Cerebellar cortex (tissue), 1 donor: ENCODE measurements at places on chromosomes 6 and 20.

- no peak for DNase-seq
Observed at GRCh38 chr6:169038691-169039090, 215.0 kb downstream of the THBS2 start.

DNA sequence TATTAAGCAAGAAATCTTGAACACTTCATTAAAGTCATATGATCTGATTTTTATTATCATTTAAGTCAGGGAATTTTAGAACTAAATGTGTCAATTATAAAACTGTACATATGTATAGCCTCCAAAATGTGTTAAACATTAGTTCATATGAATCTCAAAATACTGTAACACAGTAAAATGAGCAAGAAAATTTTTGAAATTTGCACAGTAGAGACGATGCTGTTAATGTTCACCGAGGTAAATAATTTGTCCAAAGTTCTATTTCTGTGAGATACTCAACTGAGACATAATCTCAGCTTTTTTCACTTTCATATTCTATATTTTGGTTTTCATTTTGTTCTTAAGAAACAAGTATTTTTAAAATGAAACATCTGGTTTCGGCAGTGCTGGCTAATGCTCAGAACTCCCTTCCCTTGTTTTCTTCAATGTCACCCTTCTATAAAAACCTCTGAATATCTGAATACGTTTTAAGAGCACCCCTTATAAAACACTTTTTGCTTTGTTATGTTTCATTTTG, 353.1 kb downstream of the LAMA2 start:
- DNase-seq, result no peak

GRCh38 chr6:56145616-56146015, 101.8 kb downstream of the COL21A1 start:
- no peak for DNase-seq

DNA sequence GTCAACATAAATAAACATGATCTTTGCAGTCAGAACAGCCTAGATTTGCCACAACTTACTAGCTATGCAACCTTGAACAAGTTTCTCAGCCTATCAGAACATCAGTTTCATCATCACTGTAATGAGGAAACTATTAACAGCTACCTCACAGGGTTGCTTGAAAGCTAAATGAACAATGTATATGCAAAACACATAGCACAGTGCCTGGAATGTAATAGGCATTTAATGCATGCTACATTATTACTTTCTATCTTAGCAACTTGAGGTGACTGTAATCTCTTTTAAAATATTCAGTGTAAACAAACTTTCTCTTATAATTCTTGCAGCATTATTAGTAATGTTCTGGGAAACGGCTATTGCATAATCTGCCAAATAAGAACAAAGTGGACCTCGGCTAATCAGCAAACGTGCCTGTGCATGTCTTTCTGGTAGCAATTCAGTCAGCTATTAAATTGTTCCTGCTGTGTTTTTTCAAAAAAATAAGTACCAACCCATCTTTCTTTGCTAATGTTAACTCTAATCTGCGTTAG, 61.5 kb downstream of the SYNE1 start:
- DNase-seq, result peak; percentile 70

- DNase-seq, result peak; percentile 57
Observed at GRCh38 chr6:20702366-20702765, 168.1 kb downstream of the CDKAL1 start.

DNA sequence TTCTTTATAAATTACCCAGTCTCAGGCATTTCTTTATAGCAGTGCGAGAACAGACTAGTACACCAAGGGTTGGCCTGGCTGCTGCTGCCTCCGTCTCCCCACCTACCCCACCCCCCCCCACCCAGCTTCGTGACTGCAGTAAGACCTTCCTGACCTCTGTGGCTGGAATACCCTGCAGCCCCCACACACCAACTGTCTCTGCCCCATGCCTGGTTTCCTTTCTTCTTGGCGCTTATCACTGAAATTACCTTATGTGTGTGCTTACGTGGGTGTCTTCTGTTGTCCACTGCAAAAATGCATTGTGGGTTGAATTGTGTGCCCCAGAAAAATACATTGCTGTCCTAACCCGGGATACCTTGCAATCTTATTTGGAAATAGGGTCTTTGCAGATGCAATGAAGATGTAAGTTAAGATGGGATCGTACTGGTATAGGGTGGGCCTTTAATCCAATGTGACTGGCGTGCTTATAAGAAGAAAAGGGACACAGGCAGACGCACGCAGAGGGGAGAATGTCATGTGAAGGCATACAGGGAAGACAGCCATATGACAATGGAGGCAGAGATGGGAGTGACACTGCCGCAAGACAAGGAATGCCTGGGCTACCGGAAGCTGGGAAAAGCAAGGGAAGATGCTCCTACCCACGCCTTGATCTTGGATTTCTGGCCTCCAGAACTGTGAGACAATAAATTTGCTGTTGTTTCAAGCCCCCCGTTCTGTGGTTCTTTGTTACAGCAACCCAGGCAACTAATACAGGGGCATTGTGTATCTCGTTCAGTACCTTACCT, 15.4 kb downstream of the SYNJ2 start:
- no peak for DNase-seq

- peak; percentile 63 for DNase-seq
Observed at GRCh38 chr20:53547664-53548239, 45.9 kb downstream of the ZNF217 start.

GRCh38 chr6:154583546-154584188, 73.2 kb upstream of the CNKSR3 start:
- DNase-seq, result no peak

- no peak for DNase-seq
Observed at GRCh38 chr20:58875541-58876134, 23.1 kb downstream of the GNAS start.

DNA sequence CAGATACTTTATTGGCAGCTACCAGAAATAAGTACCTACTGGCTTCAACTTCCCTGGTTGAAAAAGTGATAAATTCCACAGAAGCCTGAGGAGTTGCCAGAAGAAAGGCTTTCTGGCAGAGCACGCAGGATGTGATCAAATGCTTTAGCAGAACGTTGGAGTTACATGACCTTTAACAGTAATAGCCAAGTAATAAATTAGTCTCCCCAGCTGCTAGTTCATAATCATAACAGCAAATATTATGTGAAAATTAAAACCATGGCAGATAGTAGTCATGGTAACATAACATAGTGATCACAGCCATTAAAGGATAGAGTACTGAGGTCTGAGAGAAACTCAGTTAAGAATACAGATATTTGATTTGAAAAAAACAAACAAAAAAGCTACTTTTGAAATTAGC, 567.7 kb downstream of the ADGRB3 start:
- DNase-seq, result no peak

- no peak for DNase-seq
Observed at GRCh38 chr20:38447931-38448675, 13.0 kb upstream of the SNHG17 start.

DNA sequence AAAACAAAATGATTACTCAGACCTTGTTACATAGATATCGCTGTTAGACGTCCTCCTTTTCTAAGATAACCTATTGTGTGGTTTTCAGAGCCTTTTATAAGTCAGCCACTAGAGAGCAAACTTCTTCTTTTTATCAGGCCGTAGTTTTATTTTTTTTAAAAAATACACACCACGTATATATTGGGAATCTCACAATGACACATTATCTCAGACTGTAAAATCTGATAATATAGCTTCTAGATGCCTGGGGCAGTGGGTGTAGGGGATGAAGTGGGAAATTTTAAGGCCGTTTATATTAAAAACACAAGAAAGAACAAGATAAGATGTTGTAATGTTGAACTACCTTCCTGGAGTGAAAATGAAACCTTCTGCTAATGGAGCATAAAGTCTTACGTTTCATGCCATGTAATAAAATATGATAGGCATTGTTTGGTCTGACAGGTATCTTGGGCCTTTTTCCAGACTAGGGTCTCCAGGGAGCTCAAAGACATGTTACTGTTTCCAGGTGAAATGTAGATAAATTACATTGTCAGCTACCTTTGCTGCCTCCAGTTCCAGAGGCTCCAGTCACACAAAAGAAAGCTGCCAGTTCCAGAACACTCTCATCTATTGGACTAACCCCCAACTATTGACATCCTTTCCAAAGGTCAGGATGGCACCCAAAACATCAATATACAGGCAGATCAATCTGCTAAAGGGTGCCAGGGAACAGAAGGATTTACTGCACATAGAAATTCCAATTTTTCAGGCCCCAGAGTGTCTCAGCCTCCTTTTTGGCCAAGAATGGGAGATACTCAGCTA, 130.2 kb upstream of the AKIRIN2 start:
- peak; percentile 49 for DNase-seq

DNA sequence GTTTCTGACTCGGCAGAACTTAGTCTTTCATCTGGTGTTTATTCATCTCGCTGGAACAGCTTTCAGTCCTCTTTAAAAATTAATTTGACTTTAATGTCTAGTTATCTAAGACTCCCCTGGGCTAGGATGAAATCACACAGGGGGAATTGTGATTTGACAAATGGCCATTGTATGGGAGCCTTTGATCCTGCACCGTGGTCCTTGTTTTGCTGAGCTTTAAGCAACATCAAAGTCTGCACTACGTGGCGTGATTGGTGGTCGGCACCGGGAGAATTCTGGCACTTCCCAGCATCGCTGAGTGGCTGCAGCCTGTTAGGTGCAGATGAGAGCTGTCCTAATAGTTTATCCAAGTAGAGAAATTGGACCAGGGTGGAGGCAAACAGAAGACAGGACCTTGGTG, 146.9 kb downstream of the TBC1D7 start:
- DNase-seq, result no peak

- peak; percentile 50 for DNase-seq
Observed at GRCh38 chr20:50932016-50932485, 814 bp upstream of the ADNP start.

GRCh38 chr6:1162367-1163275, 149.3 kb upstream of the FOXQ1 start:
- DNase-seq, result no peak

DNA sequence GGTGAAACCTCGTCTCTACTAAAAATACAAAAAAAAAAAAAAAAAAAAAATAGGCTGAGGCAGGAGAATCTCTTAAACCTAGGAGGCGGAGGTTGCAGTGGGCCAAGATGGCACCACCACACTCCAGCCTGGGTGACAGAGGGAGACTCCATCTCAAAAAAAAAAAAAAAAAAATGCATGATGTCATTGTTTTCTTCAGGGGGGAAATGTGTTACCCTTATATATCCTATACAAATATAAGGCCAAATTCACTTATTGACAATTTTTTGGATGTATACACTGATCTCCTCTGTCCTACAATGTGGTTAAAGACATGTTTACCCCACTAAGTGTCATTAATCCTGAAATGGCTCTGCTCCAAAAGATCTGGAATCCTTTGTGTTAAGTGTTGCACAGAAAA, 73.1 kb downstream of the TPBG start:
- no peak for DNase-seq

- no peak for DNase-seq
Observed at GRCh38 chr20:4787069-4787468, 65.4 kb downstream of the PRND start.

GRCh38 chr20:33651562-33652048, 10.5 kb upstream of the C20orf144 start:
- no peak for DNase-seq

GRCh38 chr6:43020847-43021246, 576 bp upstream of the RRP36 start:
- peak; percentile 56 for DNase-seq

- peak; percentile 88 for DNase-seq
Observed at GRCh38 chr20:35166242-35166830, 5.5 kb upstream of the PROCR start.

DNA sequence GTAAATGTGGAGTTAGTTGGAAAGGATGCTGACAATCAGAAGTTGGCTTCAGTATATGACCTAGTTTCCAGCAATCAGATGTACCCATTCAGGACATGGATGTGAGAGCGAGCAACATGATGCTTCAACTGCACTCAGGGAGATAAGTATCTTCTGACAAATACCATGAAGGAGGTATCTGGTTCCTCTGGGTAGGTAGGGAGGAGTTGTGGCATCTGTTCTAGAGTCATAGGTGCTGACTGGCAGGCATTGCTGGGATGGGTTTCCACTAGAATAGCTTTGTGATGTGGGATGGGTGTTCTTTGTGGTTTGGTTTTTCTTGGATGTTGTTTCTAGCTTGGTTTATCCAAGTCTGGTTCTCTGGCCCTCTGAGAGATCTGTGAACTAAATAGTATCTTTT, 3.9 kb upstream of the REV3L start:
- no peak for DNase-seq

- no peak for DNase-seq
Observed at GRCh38 chr20:60559462-60559861, 601.2 kb downstream of the CDH26 start.

DNA sequence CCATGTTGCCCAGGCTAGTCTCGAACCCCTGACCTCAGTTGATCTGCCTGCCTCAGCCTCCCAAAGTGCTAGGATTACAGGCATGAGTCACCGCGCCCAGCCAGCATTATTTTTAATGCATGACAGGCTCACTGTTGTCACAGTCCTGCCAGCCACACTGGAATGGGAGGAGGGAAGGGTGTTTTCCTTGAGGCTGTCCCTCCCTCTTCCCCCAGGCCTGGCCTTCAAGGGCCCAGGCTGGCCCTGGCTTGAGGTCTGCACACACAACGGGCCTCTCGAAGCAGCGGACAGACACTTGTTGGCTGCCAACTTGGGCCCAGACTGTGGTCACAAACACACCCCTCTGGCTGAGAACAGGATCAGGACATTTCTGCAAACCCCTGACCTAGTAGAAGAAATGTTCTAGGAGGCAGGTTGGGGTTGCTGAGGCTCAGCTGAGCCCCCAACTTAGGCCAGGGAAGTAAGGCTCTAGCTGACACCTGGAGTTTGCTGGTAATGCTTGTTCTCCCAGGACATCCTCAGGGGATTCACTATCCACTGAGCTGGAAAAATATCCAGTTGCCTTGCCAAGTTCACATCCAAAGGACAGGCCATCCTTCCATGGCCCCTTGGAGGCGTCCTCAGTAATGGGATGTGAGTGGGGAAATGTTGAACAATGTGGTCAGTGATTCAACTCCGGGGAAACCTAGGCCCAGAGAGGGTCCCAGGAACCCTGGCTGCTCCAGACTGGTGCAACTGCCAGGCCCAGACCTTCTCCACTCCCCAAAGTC, 9.9 kb downstream of the SNTA1 start:
- DNase-seq, result no peak

DNA sequence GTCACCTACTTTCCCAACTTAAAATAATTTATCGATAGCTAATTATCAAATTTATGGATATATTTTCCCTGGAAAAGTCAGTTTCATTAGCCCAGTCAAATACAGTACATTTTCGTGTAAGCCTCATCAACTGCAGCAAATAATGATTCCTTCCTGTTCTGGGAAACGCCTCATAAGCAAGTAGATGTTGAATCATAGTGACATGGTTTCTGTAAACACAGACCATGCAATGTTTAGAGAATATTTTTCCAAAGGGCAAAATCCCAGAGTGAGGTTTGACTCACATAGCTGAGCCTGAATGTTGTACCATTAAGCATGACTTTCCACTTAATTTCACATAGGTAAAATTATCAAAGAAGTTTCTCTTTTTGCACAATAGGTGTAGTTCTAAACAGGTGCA, 16.7 kb upstream of the VNN1 start:
- no peak for DNase-seq

GRCh38 chr6:95629551-95629950, 52.2 kb downstream of the MANEA start:
- DNase-seq, result no peak

GRCh38 chr20:32887492-32887891, 28.8 kb downstream of the EFCAB8 start:
- DNase-seq, result no peak
